IPS-NIHi11 (cell line): ENCODE measurements at places on chromosomes 2 and 18.

- no peak for DNase-seq
These were observed 60.5 kb upstream of the TEX51 start for GRCh38 chr2:126837966-126838715.

DNA sequence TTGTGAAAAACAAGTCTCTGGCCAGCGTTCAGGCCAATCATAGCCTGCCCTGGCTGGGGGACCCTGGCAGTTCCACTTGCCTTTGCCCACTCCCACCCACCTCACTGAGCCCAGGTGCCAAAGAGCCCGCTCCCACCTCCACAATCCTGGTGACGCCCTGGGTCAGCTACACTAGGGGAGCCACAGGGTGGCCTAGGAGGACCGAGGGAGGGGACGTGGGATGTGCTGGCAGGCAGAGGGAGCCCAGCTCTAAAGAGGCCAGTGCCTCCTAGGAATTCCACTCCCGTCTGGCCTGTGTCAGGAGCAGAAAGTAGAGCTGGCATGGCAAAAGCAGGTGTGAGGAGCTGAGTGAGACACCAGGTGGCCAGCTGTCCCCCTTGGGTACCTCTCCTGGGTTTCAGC, 49.3 kb downstream of the TNS1 start:
- no peak for DNase-seq

- no peak for DNase-seq
These were observed 5.2 kb upstream of the NCAPH start for GRCh38 chr2:96330407-96330806.

GRCh38 chr2:19028587-19029375, 329.6 kb downstream of the OSR1 start:
- no peak for DNase-seq

DNA sequence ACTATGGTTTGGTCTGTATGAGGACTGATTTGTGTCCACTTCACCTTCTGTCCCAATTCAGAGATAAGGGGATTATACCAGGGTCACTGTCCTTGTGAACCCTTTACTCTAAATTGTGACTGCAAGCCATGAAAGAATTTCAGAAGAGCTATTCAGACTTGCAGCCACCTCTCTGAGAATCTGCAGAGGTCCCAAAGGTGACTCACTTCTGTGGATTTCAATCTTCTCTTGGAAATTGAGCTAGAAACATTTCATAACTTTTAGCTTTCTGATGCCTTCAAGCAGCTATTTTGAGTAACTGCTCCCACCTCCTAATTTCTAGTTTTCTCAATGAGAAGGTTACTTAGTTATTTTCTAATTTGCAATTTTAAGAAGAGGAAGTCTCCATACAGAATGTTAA, 1242.4 kb upstream of the ACVR2A start:
- no peak for DNase-seq

- no peak for DNase-seq
These were observed 54.2 kb upstream of the PAX3 start for GRCh38 chr2:222352981-222353380.

DNA sequence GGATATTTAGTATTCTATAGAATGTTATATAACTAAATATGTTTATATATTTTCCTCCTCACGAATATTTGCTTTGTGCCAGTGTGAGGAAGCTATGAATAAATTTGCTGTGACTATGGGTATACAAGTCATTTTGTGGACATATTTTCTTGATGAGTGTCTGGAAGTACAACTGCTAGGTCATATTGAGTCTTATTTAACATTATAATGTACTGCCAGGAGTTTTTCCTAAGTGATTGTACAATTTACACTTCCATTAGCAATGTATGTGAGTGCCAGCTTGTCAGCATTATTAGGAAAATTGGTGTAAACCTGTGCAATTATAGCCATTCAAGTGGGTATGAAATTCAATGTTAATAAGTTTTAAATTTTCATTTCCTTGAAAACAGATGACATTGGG, 1328.9 kb upstream of the TMEFF2 start:
- no peak for DNase-seq

GRCh38 chr2:52356556-52356955, 1324.6 kb upstream of the NRXN1 start:
- no peak for DNase-seq

DNA sequence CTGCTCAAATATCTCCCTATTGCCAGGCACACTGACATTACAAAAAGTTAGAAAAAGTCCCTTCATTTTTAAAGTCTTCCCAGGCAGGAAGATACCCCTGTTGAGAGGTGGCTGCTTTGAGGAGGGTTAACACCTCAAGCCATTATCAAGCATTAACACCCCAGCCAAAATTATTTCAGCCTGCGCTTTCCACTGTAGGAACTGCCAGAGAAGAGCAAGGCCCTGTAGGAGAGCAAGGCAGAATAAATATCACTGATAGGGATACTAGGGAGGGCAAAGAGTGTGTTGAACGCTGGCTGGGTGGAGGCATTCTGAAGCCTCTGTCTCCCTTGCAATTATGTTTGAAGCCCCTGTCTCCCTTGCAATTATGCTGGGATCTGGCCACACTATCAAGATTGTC, 1020.7 kb upstream of the CELF4 start:
- no peak for DNase-seq

DNA sequence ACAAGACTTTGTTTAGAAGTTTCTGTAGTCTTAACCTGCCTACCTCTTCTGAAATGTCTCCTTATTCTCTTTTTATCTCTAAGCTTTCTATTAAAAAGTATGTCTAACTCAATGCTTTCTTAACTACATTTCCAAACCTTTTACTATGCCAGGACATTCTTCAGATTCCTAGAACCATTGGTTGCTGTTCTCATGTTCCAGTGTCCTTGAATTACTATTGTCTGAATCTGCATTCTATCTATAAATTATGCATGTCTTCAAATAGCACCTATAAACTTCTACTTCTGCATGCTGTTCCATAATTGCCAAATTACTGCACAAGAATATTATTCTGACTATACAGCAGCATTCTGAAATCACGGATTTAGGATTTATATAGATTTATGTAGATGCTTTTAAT, 166.0 kb upstream of the VWC2L start:
- peak; percentile 13 for DNase-seq

DNA sequence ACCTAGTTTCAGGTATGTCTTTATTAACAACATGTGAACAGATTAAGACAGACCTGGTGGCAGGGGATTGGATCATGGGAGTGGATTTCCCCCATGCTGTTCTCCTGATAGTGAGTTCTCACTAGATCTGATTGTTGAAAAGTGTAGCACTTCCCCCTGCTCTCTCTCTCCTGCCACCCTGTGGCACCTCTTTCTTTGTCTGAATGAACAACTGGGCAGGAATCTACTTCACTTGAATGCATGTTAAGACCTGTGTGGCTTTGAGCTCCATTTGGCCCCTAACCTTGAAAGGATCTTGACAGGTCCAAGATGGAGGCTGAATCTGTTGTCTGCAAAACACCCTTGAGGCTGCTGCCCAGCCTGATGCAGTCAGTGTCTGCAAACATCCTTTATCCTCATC, 194.4 kb downstream of the RNF144A start:
- DNase-seq = no peak
